Bronchial smooth muscle cell (primary cell): ENCODE measurements at places on chromosomes 5 and 9. TPM values are rescaled to one million over a fixed set of nuclear protein-coding genes. Genes with fewer than 3 reads are reported as not detected.

Gene SH3RF2
- 0.09 and 0.79 TPM in 2 replicates for total RNA-seq

Gene PCDHGB6
- 3.0 and 3.7 TPM in 2 replicates for total RNA-seq

Gene PCSK1
- total RNA-seq: under 0.01 TPM in 1 of 2 replicates, not detected in the other

Gene BAAT
- 0.16 TPM in 1 of 2 replicates, not detected in the other for total RNA-seq

Gene IFNB1
- not detected in 2 replicates for total RNA-seq

Gene GDNF
- total RNA-seq: 0.09 and 0.32 TPM in 2 replicates

Gene FRRS1L
- total RNA-seq: 0.16 and 0.52 TPM in 2 replicates

Gene PCDHGA1
- total RNA-seq: 1.3 and 1.9 TPM in 2 replicates

Gene PLPP7
- 1.7 and 4.5 TPM in 2 replicates for total RNA-seq

Gene SLC6A19
- total RNA-seq: not detected in 2 replicates

Gene ENHO
- total RNA-seq: 0.16 and 0.26 TPM in 2 replicates

Gene FAT2
- under 0.01 and 0.09 TPM in 2 replicates for total RNA-seq

Gene ZNG1F
- 5.0 and 6.5 TPM in 2 replicates for total RNA-seq

Gene SARDH
- 3.0 and 4.6 TPM in 2 replicates for total RNA-seq
